ENCODE measurements at places on chromosomes 5 and 9. TPM values are rescaled to one million over a fixed set of nuclear protein-coding genes. Genes with fewer than 3 reads are reported as not detected.

GRCh38 chr5:163565931-163566608 lies 60.7 kb downstream of the MAT2B start:
- no peak for DNase-seq

DNA sequence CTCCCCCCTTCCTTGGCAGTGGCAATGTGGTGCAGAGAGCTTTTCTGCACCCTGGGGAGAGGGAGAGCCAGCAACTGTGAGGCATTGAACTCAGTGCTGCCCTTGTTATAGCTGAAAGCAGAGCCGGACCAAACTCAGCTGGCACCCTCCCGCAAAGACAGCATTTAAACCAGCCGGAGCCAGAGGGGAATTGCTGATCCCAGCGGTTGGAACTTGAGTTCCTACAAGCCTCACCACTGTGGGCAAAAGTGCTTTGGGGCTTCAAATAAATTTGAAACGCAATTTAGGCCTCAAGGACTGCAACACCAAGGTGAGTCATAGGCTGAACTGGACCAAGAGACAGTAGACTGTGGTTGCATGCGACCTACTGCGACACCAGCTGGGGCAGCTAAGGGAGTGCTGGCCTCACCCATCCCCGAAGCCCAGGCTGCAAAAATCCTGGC lies 207.6 kb upstream of the CDKN2B start:
- DNase-seq, result no peak

- DNase-seq, result no peak
Observed at GRCh38 chr9:34518110-34518616, 4.6 kb downstream of the ENHO start.

VCAN gene
- 305 TPM for polyA plus RNA-seq

ZNF367 gene
- 10.0 TPM for polyA plus RNA-seq

INSL4 gene
- polyA plus RNA-seq, result not detected

CYLC2 gene
- polyA plus RNA-seq, result not detected
